PC-9 (cell line): ENCODE measurements at places on chromosomes 13 and 19. TPM values are rescaled to one million over a fixed set of nuclear protein-coding genes. Genes with fewer than 3 reads are reported as not detected.

- no peak overlapping the region for H3K27ac ChIP-seq
- H3K36me3 ChIP-seq = no peaks in the 10 kb centered on the region
- peaks cover 9% of the 10 kb centered on the region; the same call in 1 of the 2 replicates for H3K4me1 ChIP-seq
- peak; percentile 44 for DNase-seq
Measured at GRCh38 chr13:97853550-97853949, 99.9 kb upstream of the IPO5 start.

- H3K4me3 ChIP-seq = peak overlapping the region; percentile 70
- no peaks in the 10 kb centered on the region for H3K27me3 ChIP-seq
- no peak overlapping the region for H3K27ac ChIP-seq
- H3K36me3 ChIP-seq = no peaks in the 10 kb centered on the region
Measured at GRCh38 chr19:10961073-10961860, 437 bp downstream of the SMARCA4 start.

- 0 out of 2 replicates have a peak, but pooled peaks cover 2% of the 10 kb centered on the region for H3K36me3 ChIP-seq
- peaks cover 18% of the 10 kb centered on the region for H3K4me1 ChIP-seq
Measured at GRCh38 chr13:51856998-51857397, 4.8 kb upstream of the CCDC70 start.

KLF2 gene
- total RNA-seq = 1.6 and 2.0 TPM in 2 replicates
